Stimulated activated naive CD8-positive, alpha-beta T cell treated with anti-CD3 and anti-CD28 coated beads, Interleukin-15, amount 100 ng/mL, for 72 hours (primary cell): ENCODE measurements at places on chromosomes 16 and 17.
A peak's percentile ranks its signal among the peaks of the same experiment; 100 is the strongest.

DNA sequence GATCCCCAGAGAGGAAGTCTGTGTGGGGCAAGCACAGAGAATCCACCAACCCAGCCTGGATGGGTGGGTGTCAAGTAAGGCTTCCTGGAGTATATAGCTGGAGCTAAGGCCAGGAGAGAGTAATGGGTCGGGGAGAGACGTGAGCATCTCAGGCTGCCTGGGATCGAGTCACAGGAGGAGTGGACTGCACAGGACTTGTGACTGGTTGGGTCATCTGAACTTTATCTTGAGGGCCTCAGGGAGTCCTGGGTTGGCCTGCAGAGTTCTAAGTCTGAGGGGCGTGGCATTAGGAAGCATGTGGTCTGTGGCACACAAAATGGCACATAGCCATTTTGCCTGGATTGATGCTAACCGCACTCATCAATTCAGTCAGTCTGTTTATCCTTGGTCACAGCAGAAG lies 1.5 kb downstream of the PLA2G15 start:
- DNase-seq = no peak

- DNase-seq = no peak
Measured at GRCh38 chr16:88370365-88370764, 12.4 kb upstream of the ZNF469 start.

DNA sequence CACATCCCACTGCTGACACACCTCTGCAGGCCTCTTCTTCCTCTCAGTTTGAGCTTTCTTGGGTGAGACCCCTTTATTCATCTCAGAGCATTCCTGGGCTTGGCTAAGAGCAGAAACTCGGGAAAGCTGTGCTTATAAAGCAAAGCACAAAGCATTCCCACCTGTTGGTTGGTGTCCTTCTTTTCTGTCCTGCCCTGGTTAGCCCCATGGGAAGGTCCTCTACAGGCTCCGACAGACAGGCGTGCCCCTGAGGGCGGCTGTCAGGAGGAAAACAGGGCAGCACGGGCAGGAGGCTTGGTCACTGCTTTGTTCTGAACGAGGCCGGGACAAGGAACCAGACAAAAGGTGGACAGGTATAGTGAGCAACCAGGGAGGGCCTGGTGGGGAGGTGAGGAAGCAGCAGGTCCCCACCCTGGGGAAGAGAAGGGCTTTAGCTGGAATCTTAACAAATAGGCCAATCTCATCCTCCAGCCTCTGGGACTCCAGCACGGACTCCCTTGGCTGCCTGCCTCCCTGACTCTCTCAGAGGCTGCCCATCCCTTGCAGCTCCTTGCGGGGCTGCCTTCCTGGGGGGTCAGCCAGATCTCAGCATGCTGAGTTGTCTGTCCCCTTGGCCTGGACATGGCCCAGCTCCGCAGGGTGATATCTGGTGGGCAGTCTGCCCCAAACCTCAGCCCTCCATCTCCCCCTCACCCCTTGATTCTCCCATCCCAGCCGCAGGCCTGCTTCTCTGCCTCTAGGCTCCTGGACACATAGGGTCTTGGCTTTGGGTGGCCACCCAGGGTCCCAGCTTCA lies 1.7 kb downstream of the MEOX1 start:
- DNase-seq = no peak

- DNase-seq = no peak
Measured at GRCh38 chr16:71966932-71967331, 33.3 kb downstream of the PKD1L3 start.

DNA sequence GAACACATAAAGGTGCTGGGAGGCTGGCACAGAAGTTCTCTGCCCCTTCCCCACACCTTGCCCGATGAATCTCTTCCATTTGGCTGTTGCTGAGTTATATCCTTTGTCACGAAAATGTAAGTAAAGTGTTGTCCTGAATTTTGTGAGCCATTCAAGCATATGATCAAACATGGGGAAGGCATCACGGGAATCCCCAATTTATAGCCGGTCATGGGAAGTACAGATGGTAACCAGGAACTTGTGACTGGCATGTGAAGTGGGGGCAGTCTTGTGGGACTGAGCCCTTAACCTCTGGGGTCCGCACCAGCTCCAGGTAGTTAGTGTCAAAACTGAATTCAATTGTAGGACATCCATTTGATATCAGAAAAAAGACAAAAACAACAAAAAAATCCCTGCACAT lies 13.2 kb downstream of the TOM1L2 start:
- DNase-seq = no peak

DNA sequence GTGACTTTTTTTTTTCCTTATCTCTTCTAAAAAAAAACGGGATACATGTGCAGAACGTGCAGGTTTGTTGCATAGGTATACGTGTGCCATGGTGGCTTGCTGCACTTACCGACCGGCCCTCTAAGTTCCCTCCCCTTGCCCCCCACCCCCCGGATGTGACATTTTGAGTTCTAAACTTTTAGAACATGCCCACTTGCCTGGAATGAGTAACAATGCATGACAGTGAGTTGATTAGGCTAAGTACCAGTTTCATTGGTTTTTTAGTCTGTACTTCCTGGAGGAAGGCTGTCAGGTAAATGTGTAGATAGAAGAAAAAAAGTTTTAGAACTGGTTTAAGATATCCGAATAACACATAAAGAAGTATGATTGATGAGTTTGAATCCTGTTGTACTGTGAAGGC lies 4.0 kb downstream of the BPTF start:
- peak; percentile 18 for DNase-seq

- DNase-seq = no peak
Measured at GRCh38 chr17:3813171-3813570, 12.2 kb upstream of the ITGAE start.

- no peak for DNase-seq
Measured at GRCh38 chr16:75385507-75386152, 47.7 kb downstream of the CFDP1 start.

- no peak for DNase-seq
Measured at GRCh38 chr17:80453126-80453997, 23.0 kb downstream of the NPTX1 start.

- no peak for DNase-seq
Measured at GRCh38 chr16:22123759-22124490, 31.6 kb downstream of the VWA3A start.

GRCh38 chr16:56273615-56274014 lies 82.3 kb downstream of the GNAO1 start:
- no peak for DNase-seq

DNA sequence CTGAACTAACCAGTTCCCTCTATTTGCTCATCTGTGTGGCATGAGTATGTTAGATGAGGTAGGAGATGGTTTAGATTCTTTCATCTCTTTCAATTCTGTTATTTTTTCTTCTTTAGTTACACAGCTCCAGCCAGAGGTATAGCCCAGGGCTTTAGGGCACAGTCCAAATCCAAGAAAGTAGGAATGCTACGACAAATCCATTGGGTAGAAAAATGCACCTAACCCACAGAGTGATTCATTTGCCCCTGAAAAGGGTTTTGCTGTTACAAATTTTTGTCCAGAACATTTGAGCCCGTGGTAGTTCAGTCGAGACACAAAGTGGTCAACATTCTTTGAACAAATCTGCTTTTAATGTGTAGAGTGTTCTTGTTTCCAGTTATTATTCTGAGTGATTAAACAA lies 250.7 kb downstream of the HS3ST3A1 start:
- no peak for DNase-seq

GRCh38 chr16:67117716-67118115 lies 8.0 kb downstream of the PHAF1 start:
- no peak for DNase-seq

DNA sequence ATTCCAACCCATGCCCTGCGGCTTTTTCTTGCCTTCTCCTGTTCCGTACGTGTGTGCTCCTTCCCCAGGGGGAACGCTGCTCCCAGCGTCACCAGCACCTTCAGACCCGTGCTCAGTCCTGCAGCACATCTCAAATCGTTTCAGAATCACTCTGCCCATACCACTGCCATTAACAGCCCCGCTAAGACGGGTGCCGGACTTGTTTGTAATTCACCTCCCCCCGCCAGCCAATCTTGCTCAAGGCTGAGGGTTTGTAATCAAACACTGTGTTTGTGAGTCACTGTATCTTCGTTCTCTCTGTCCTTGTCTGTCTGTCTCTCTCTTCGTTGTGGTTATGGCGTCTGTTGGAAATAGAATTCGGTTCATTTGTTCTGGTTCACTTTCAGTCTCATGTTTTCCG lies 17.3 kb downstream of the CARD14 start:
- no peak for DNase-seq
